ENCODE measurements at places on chromosomes 2 and 18. TPM values are rescaled to one million over a fixed set of nuclear protein-coding genes. Genes with fewer than 3 reads are reported as not detected.
A peak's percentile ranks its signal among the peaks of the same experiment; 100 is the strongest.

DNA sequence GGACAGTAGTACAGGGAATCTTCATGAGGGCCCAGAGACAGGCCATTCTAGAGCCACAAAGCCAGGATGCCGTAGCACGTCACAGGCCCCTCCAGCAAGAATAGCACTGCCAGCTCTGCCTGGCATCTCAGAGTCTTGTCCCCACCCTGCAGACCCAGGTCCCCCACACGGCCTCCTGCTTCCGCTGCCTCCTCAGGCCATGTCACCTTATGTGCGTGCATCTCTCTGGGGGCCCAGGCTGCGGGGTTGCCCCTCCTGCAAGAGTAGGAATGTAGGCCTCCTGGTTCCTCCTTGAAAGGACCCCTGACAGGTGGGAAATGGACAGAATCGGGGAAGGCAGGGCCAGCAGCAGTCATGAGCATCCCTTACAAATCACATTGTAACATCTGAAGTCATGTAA is 49.8 kb downstream of the ADI1 start:
- DNase-seq = no peak

DNA sequence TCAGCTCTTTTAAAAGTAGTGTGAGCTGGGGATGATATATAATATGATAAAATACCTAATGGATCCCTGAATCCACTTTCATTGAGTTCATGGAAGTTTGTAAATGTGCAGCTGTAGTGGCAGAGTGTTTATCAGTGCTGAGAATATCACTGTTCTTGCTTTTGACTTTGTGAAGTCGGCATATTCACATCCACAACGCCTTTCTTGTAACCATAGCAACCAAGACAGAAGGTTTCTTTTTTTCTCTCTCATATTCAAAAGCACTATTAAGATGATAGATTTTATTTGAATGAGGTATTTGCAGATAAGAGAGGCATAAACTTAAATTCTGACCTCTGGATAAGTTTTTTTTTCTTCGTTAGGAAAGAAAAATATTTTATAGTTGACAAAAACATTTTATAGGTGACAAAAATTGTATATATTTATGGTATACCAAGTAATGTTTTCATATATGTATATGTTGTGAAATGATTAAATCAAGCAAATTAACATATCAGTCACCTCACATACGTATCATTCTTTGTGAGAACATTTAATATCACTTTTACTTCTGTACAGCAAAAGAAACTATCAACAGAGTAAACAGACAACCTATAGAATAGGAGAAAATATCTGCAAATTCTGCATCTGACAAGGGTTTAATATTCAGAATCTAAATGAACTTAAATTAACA is 130.0 kb downstream of the PLCL1 start:
- DNase-seq = no peak

DNA sequence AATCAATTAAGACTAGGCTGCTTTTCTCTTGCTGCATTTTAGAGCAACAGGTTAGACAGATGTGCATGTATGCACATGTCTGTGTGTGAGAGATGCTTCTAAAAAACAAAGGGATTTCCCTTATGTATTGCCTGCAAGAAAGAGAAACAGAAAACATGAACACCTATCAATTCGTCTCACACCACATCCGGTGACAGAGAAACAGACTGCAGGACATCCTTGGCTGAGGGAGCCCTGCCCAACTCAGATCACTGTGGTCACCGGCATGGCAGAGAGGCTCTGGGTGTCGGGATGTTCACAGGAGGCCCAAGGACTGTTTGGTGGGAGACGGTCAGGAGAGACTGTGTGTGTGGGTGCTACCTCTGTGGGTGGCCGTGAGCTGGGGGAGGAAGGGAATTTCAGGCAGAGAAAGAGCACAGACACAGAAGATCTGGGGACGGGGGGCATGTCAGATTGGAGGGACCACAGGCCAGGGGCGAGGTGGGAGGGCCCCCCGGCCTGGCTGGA is 24.9 kb downstream of the FHL2 start:
- DNase-seq = no peak

DNA sequence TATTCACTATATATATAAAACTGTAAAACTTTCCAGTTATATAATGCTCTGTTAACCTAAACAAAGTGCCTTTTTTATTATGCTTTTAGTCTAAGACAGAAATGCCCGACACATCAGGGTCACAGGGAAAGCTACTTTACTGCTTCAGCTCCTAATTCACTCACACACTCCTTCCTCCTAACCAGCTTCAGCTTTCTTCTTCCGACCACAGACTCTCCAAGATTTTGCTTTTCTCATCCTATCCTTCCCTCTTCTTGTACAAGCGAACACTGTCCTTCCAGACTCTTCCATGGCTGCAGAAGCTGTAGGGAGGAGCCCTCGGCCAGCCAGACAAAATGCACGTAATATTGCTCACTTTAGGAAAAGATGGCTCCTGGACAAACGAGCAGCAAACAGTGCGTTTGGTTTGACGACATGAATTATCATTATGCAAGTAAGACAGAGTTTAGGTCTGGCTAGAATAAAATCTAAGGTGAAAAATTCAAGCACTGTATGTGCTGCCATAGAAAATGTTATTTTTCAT is 47.5 kb upstream of the HNRNPA3 start:
- no peak for DNase-seq

DNA sequence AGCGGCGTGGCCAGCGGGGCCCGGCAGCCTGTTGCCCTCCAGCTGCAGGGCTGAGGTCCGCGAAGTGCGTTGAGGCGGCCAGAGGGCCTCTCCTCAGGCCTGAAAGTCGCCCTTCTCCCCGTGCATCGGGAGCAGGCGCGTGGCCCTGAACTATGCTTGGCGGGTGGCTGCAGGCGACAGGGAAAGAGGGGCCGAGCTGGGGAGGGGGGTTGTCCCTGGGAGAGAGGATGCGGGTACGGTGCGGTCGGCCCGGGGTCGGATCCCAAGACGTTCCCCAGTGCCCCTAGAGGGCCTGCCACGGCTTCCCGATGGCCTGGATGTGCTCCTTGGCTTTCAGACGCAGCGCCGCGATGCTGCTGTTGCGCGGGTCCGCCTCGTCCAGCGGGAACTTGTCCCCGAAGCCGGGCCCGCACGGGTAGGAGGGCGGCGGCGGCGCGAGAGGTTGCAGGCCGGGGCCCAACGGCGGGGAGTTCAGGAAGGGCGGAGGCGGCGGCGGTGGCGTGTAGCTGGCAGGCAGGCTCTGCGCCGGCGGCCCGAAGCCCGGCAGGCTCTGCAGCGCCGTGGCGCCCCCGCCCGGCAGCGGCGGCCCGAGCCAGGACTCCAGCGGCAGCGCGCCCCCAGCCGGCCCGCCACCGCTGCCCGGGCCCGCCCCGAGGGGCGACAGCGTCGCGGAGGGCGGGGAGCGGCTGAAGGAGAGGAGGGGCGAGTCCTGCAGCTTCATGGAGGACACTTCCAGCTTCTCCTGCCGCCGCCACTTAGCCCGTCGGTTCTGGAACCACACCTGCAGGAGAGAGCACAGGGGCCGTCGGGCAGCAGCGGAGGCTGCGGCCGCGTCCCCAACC is 4.3 kb downstream of the RAX start:
- DNase-seq = peak; percentile 81

DNA sequence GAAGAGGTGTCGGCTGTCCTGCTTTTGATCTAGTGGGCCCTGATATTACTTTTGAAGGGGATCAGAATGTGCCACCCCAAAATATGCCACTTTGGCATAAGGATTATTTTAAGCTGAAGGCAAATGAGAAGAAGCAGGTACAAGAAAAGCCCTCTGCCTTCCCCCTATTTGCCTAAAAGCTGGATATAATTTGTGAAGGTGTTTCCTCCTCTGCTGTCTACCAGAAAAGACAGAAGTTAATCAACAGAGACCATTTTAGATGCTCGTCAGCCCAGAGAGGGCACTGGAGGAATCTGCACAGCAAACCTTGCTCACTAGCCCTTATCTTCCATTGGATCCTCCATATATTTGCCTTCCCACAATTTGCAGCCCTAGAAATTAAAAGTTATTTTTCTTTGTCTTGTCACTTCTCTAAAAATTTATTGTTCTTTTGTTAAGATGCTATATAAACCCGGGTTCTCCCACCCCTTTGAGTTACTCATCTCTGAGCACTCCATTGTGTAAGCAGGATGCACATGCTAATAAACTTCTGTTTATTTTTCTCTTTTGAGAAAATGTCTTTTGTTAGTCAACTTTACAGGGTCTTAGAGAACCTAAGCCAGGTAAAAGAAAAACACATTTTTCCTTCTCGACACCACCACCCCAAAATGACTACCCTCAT is 163.2 kb upstream of the SLC1A4 start:
- DNase-seq = no peak

DNA sequence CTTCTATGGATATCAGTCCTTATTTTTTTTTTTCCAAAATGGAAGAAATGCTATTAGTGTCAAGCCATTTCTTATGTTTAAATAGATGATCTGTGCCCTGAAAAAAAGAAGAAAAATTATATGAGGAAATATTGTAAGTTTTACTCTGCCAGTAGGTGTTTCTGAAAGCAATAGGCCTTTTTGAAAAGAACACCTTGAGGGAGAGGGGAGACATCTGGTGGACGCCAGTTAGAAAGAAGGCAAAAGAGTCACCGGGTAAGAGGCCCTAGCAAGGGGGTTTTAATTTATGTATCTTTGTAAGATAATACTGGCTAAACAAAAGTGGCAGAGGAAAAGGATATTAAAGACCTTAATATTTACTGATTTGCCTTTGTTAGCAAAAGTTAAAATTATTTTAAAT is 56.1 kb downstream of the DYNAP start:
- DNase-seq = peak; percentile 30

DNA sequence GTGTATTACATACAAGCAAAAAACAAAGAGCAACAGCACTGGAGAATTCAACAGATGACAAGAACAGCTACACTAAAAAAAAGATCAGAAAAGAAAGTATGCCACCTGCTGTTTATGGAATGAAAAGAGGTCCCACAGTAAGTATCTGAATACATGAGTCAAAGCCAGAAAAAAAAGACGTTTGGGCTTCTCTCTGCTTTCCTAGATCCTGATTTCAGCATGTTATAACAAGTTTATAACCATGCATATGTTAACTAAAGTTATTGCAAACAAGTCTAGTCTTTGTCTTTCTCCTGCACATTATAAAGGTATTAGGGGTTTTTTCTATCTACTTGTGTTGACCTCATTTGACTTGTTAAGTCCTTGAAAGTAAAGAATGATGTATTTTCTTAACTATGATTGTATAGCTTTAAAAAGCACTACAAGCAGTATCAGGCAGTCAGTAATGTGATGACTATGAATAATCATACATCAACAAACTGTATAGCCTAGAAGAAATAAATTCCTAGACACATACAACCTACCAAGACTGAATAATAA is 108.5 kb upstream of the COL5A2 start:
- no peak for DNase-seq

DNA sequence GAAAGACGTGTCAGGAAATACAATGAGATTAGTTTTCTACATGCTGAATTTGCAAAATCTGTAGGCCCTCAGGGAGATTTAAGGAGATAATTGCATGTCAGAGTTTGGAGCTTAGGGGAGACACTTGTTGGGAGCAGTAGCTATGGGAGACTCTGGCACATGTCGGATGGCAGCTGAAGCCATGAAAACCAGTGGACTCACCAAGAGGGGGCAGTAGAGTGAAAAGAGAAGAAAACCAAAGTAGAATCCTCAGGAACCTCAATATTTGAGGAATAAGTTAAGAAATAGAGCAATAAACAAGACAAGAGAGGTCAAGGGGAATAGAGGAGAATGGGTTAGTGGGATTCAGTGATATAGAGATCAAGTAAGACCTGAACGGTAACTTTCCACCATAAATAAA is 24.8 kb downstream of the RUFY4 start:
- no peak for DNase-seq

SLC16A14 gene
- total RNA-seq = 0.18 TPM
